Activated T-helper 1 cell treated with anti-CD3 and anti-CD28 coated beads, Interleukin-12 subunit alpha, Interleukin-12 subunit beta, Interleukin-2, Interleukin-4 antibody, amounts not matched to agents 30 ng/mL and 10 ng/mL and 1 ng/mL, durations not matched to agents 14 hours and 24 hours and 36 hours (primary cell): ENCODE measurements at places on chromosomes 6 and 20.

GRCh38 chr6:134938896-134939295 is 11.0 kb downstream of the ALDH8A1 start:
- DNase-seq: peak; percentile 41

DNA sequence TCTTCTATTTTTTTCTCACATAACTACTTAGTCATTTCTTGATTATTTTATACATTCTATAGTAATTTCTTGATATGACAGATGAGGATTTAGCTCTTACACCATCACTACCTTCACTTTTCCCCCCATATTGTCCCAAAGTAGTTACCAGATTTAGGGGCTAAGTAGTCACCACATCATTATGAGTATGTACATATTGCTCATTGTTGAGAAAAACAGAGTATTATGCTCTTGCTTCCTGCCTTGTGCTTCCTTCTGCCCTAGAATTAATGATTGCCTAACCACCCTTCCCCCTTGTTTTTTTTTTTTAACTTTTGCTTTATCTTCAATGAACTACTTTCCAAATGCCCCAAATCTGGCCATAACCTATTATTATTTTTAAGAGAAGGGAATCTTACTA is 6.8 kb upstream of the HLA-B start:
- no peak for DNase-seq

GRCh38 chr6:133641104-133641503 is 247.8 kb upstream of the TCF21 start:
- DNase-seq: no peak

DNA sequence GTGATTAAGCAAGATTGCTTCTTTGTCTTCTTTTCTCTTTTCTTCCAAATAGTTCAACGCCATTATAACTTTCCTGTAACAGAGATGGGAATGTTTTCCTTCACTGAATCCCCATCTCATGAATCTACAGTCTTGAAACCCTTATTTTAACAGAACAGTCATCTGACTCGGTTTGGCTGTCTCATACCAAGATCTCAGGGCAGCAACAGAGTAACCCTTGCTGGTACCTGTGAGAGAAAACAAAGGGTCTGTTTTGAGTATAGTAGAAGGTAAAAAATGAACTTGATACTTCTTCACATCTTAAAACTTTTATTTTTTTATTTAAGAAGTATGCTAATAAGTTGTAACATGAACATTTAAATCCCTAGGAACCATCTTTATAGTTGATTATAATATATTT is 19.6 kb upstream of the DSE start:
- DNase-seq: no peak

DNA sequence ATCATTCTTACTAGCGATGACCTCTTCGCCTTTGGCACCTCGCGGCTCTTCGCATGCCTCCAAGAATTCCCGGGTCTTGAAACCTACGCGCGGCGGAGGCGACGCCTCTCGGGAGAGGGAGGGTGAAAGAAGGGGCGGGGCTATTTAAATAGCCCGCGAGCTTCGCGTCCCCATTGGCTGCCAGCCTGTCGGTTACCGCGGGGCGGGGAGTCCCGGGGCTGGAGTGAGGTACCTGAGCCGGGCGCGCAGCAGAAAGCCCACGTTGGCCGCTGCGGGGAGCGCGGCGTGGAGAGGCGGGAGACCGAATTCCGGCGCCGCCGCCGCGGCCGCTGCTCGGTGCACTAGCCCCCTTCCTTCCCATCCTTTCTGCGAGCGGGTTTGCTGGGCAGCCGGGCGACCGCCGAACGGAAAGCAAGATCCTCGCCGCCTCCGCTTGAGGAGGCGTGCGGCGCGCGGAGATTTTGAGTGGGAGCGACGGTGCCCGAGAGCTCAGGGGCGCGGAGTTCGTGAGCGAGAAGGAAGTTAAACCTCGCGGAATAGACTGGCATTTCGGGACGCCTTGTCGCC is at the start of gene BMP6:
Gene BMP6, plus strand, starts transcription at position 251 of the 567 bp plus-strand sequence. CDS start 857 bp downstream, outside the sequence.
- peak; percentile 71 for DNase-seq

- peak; percentile 66 for DNase-seq
Observed at GRCh38 chr6:39724787-39725631, at the start of gene KIF6. Gene KIF6, minus strand, starts transcription at chr6:39725408. Its CDS starts 98 bp downstream, at chr6:39725310.

- no peak for DNase-seq
Observed at GRCh38 chr6:137933696-137934095, 66.6 kb downstream of the TNFAIP3 start.

DNA sequence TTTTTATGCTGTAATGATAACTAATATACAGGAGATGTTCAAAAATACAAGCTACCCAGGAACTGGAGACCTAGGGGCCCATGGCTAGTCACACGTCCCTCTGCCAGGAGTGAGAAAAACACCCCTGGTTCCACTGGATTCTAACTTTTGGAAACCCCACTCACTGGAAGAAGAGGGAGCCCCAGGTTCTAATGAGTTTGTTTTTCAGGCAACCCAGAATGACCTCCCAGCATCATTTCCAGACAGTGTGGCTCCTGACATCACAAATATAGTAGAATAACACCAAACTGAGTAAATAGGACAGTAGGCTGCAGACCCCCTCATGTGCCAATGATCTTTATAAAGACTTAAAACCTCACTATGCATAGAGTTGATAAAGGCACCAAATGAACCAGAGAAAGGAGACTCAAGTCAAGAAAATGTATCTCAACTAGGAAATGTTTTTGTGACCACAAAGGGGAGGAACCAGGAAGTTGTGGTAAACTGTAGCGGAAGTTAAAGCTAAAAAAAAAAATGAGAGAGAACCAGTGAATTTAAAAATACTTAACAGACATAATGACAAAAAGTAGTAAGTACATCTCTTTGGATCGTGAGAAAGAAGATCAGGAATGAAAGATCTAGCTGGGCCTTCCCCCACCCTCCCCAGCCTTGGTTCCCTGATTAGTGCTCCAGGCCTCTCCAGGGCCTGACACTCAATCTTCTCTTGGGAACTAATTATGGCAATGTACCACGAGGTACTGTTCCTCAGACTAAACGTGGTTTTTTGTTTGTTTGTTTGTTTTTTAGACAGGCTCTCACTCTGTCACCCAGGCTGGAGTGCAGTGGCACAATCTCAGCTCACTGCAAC is 19.8 kb downstream of the HLA-E start:
- peak; percentile 53 for DNase-seq

DNA sequence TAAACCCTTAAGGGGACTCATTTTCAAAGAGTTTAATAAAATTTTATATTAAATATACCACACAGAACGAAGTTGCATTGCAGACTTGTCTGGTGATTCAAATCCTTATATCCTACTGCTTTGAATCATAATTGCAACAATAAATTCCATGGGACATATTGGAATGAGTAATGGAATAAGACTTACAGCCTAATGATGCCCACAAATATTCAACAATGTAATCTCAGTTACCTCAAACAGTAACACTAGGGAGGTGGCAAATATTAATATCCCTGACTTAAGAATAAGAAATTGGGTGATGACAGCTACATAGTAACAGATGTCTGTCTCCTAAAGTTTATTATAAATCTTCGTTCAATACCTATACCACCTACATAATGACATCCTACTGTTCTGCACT is 52.6 kb downstream of the BMP5 start:
- DNase-seq: no peak

- peak; percentile 1 for DNase-seq
Observed at GRCh38 chr6:153312634-153313033, 181.6 kb upstream of the RGS17 start.

GRCh38 chr6:15131651-15132061 is 114.2 kb upstream of the JARID2 start:
- DNase-seq: no peak

DNA sequence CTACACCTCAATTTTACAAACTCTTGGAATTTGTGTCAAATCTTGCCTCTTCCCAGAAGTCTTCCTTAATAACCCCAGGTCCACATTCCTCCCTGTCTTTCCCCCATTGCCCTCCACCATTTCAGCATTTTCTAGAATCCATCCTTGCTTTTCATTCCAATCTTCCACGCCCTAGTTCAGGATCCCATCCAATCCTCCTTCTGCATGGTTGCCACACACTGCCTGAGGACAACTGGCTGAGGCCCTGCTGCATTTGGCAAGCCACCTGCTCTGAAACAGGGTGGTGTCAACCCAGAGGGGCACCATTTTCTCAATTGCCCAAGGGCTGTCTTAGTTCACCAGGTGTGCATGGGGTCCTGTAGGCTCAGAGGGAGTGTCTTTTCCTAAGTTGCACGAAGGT is 37.9 kb upstream of the RFPL4B start:
- DNase-seq: no peak

- DNase-seq: no peak
Observed at GRCh38 chr6:153058909-153059308, 56.4 kb upstream of the MTRF1L start.

DNA sequence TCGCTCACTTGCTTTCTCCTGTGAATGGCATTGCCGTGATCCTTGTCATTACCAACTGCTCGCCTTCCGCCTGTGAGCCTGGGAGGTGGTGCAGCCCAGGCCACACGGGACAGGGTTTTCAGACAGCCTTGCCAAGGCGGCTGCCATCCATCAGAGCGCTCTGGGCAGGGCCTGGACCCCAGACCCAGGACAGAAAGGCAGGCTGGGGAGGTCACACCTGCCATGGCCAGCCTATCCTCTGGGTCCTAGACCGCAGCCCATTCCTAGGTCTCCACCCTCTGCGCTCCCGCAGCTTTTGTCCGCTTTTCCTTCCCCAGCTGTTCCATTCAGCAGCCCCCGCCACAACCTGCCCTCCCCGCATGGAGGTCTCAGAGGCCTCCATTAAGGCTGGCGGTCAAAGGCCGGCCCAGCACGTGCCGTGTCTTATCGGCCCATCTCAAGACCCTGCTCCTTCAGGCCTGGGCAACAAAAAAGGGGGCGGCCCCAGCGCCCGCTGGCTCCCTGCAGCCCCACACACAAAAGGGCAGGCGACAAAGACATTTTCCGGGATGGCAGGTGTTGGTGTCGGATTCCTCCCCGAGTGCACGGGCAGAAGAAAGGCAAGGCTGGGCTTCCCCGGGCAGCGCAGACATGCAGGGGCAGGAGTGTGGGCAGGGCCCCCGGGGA is 28.1 kb downstream of the INSM1 start:
- DNase-seq: no peak

DNA sequence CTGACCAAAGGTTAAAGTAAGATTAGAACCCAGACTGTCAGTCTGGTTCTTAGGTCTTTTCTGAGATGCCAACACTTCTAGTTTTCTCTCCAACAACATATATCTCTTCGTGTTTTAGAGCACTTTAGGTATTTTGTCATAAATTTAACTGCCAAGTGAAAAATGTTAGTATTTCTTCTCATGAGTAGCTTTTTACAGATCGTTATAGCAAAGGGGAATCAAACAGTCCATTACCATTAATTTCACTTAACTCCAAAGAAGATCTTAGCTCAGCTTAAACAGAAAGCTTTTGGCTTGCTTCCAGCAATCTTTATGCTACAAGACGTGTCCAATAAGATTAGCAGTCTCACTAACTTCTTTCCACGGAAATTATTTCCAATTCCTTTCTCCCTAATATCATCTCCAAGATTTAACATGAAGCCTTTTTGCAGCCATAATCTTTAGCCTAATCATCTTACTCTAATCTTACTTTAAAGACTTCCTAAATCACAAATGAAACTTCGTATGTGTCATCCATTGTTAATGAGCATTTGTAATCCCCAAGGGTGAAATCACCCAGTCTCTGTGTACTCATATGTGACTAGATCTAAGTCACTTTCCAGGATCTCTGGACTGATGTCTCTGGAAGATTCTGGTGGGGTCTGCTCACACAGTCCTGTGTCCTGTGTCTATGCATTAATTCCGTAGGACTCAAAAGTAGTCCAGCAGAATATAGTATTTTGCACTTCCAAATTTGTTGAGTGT is 38.7 kb downstream of the MOXD1 start:
- no peak for DNase-seq

DNA sequence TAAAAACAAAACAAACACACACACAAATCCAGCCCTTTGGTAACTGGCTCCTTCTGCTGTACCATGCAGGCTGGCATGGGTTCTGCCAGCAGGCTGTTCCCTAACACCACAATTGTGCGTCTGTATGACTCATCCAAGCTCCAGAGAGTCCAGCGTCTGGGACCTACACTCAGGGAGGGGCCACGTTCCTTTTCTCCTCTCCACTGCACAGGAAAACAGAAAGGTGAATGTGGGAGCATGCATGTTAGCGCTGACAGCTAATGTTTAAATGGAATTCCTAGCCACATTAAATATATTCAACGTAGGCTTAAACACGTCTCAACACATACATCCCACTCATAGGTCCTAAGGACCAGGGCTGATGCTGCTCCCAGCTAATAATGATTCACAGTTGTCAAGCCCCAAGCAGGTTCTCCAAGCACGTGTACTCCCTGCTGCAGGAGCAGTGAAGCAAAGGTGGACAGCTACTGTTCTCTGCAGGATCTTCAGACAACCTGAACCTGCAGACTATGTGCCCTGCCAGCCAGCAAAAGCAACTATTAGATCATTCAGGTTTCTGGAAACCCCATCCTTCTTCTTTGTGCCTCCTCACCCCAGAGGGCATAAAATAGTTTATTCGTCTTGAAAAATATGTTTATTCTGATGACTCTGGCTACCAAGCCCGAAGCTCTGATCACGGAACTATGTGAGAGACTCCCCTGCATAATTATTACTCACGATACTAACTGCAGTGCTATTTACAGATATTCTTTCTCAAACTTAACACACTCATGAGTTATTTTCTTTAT is 20.9 kb downstream of the MAP1LC3A start:
- no peak for DNase-seq

- no peak for DNase-seq
Observed at GRCh38 chr20:3901028-3901705, 12.0 kb downstream of the PANK2 start.

GRCh38 chr6:89372506-89372901 is 20.0 kb upstream of the UBE2J1 start:
- DNase-seq: peak; percentile 37

GRCh38 chr6:130755368-130756034 is 71.7 kb upstream of the SMLR1 start:
- no peak for DNase-seq

DNA sequence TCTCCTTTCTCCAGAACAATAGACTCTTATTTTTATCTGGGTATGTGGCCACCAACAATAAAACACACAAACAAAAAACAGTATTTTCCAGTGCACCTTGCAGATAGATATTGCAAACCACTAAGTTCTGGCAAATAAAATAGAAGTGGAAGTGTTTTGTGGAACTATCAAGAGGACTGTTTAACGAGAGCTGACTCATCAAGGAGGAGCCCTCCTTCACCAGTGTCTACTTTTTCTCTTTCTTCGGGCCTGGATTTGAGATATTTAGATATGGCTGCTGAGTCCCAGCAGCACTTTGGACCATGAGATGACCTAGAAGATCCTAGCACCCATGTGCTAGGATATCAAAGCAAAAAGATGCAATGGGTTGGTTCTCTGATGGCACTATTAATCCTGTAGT is 154.7 kb downstream of the AIG1 start:
- no peak for DNase-seq
